Activated CD8-positive, alpha-beta T cell treated with anti-CD3 and anti-CD28 coated beads for 36 hours (primary cell): ENCODE measurements at places on chromosomes 3 and 15. TPM values are rescaled to one million over a fixed set of nuclear protein-coding genes. Genes with fewer than 3 reads are reported as not detected.

STRA6 gene
- 0.72 TPM for total RNA-seq

DNA sequence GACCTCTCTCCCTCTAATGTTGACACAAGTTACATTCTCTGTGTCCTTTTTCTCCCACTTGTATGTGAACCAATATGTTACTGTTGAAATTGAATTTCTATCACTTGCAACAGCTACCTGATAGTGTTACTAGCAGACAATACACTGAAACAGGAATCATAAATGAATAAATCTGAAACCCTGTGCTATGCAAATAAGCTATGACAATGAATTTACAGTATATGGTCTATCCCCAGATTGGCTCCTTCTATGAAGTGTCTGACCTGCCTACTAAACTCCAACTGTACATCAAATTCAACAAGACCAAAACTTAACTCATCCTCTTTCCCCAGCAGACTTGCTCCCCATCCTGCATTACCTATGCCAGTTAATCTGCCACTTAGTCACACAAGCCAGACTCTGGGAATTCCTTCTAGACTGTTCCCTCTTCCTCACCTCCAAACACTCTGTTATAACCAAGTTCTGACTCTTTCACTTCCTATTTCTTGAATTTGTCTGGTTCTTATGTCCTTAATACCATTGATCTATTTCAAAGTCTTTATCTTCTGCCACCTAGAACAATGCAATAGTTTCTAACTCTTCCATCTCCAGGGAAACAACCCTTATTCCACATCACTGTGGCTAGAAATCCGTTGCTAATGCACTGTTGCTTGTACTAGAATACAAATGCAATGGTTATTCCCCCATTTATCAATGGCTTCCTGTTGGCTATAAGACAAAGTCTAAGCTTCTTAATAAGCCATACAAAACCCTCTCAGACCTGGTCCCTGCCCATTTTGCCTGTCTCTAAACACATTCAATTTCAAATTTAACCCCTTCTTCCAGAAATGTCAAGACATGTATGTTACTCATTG, 13.4 kb upstream of the ZNF639 start:
- no peaks in the 10 kb centered on the region for H3K4me1 ChIP-seq
- no peaks in the 10 kb centered on the region for H3K36me3 ChIP-seq
- no peak overlapping the region for H3K27ac ChIP-seq
- DNase-seq = no peak

AGBL1 gene
- total RNA-seq = not detected

GRCh38 chr15:25710184-25710583, 152.9 kb downstream of the ATP10A start:
- no peaks in the 10 kb centered on the region for H3K4me1 ChIP-seq
- no peak overlapping the region for H3K4me3 ChIP-seq
- peak; percentile 61 for DNase-seq
- no peak overlapping the region for H3K27ac ChIP-seq

DNA sequence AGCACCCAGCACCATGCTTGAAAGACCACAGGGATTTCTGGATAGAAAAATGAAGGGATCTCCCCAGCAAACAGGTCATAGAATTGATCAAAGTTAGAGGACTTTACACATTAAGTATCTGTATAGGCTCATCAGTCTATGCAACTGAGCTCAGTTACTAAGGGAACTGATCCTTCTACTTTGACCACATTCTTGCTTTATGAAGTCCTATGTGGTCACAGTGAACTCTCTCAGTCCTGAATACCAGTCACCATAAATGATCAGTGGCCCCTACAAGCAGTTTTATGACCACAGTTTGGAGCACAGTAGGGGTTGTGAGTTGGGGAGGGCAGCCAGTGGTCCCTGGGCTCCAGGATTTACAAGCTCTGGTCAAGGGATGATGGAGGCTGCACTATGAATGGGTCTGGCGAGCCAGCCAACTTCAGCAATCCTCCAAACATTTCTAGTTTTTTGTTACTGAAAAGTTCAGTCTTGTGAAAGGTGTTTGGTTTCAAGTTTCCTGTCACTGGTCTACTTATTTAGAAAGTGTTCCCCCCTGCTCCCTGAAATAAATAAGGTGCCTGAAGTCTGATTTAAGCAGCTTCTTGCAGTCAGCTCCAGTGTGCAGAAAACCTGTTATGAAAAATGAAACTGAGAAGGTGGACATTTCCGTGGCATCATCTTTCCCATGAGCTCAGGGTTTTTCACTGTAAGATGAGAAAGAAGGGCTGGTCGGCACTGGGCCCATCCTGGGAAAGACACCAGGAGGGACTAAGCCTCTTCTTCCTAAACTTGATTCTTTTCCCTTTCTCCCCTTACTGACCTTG, 75.5 kb downstream of the DAPK2 start:
- H3K27me3 ChIP-seq = no peaks in the 10 kb centered on the region
- H3K4me1 ChIP-seq = peaks cover 41% of the 10 kb centered on the region
- H3K36me3 ChIP-seq = no peaks in the 10 kb centered on the region
- H3K27ac ChIP-seq = peak overlapping the region; percentile 89
- peak overlapping the region; percentile 11 for H3K4me3 ChIP-seq

PLA2G4E gene
- not detected for total RNA-seq

DNA sequence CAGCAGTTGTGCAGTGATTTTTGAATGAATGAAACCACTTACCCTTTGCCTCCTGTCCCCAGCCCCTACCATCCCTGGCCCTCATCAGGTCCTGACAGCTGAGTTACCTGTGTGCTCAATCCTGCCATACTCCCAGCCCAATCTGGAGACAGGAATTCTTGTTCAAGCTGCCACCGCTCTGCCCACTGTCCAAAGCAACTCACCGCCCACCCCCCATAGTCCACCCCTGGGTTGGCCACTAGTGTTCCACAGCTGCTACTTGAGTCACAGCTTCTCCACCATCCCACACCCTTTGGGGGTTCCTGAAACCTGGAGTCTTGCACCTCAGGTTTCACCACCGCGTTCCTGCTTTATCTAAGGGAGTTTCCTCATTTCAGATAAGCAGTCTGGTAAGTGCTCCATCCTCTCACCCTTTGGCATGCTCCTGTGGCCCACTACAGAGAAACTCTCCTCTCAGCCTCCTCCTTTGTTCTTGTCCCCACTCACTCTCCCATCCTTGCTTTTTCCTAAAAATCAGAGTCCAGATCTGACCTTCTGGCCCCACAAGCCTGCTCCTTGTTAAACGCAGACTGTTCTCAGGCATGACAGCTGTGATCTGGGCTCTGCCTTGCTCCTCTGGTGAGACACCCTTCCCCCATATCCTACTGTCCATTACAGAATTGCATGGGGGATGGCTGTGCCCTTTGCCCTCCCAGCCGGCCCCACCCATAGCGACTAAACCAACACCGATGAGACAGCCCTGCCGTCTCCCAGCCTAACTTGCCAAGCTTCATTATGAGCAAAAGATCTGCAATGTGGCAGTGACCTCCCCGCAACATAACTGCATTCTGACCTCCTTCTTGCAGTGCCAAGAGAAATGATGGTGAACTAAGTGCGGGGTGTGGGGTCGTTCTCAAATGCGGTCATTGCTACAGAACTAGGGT, 50.0 kb downstream of the CYP19A1 start:
- no peak overlapping the region for H3K4me3 ChIP-seq
- peaks cover 4% of the 10 kb centered on the region for H3K27me3 ChIP-seq
- H3K27ac ChIP-seq = no peak overlapping the region
- H3K36me3 ChIP-seq = no peaks in the 10 kb centered on the region
- DNase-seq = no peak
- H3K4me1 ChIP-seq = no peaks in the 10 kb centered on the region

DNA sequence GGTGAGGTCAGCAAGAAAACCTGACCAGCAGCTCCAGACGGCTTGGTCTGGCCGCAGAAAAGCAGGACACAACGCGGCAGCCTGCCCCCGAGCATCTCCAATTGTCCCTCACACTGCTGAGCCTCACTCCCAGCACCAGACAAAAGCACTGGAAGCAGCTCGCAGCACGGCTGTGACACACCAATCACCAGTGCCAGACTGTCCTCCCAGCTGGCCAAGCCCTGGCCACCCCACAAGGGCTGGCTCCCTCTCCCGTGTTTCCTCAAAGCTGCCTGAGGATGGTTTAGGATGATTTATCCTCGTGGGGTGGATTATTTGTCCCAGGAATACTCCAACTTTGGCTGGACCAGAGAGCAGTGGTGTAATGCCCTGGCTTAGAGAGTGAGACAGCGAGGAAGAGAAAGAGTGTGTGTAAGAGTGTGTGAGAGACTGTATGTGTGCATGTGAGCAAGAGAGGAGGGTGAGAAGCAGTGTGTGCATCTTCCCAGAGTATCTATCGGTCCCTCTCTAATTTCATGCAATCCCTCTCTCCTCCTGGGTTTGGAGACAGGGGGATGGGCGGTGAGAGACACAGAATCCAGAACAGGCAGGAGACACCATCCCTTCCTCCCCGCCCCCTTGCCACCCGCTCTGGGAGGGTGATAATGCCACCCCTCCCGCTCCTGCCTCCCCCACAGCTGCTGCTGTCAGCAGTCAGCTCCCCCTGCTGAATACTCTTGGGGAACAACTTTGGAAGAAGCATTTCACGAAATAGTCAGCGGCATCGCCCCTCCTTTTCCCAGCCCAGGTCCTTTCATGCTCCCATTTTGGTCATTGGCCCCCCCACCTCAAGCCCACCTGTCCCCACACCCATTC, 34.2 kb downstream of the SEMA5B start:
- H3K4me3 ChIP-seq = no peak overlapping the region
- peaks cover 9% of the 10 kb centered on the region for H3K27me3 ChIP-seq
- DNase-seq = no peak
- H3K4me1 ChIP-seq = no peaks in the 10 kb centered on the region
- no peak overlapping the region for H3K27ac ChIP-seq

DNA sequence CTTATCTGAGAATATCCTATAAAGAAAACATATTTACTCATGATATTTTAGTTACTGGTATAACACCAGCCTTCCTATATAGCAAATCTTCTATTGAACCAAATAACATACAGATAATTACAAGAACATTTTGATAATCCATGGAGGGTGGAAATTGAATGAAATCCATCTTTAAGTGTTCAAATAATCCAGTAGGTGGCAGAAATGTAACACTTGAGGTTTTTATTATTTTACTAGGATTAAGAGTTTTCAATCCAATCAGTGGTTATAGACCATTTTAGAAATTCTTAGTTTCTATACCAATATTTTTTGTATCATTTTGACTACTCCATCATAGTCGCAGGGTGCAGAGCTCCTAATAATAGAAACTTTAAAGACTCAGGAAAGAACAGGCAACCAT, 101.9 kb upstream of the KCNH8 start:
- H3K27me3 ChIP-seq = no peaks in the 10 kb centered on the region
- DNase-seq = no peak
- no peaks in the 10 kb centered on the region for H3K4me1 ChIP-seq
- H3K27ac ChIP-seq = no peak overlapping the region
- H3K4me3 ChIP-seq = no peak overlapping the region
- no peaks in the 10 kb centered on the region for H3K36me3 ChIP-seq

DNA sequence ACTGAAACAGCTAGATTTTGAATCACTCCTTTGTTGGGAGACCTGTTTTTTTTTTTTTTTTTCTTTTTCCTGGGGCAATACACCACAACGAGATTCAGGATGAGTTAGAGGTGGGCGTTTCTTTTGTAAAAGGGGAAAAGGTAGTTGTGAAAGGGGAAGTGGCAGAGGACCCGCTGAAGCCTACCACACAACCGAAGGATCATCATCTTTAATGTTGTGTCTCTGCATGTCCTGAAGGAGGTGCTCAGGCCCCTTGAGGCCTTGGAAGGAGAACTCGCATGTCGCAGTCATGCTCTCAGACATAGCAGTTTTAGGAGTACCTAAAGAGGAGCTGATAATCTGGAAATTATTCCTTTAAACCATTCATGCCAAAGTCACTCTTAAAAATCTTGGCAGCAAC, 137.9 kb upstream of the LRIG1 start:
- no peak overlapping the region for H3K27ac ChIP-seq
- no peak overlapping the region for H3K4me3 ChIP-seq
- H3K4me1 ChIP-seq = peaks cover 5% of the 10 kb centered on the region
- no peak for DNase-seq
- no peaks in the 10 kb centered on the region for H3K36me3 ChIP-seq

GABRR3 gene
- not detected for total RNA-seq

DNA sequence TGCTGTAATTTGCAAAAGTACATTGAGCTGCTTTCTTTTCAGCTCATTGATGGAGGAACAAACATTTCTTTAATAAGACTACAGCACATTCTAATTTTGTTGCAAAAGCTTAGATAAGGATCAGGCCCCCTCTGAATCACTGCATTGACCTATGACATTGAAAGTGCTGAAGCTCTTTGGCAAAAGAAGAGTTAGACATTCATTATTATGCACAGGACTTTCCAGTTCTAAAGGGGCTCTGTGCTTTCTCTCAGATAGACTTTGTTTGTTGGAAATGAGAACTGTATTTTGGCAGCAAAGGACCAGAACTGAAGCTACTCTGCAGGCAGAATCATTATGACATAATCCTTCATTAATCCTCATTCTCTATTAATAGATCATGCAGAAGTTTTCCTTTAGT, 252.9 kb upstream of the SOX2 start:
- no peaks in the 10 kb centered on the region for H3K27me3 ChIP-seq
- H3K27ac ChIP-seq = no peak overlapping the region
- H3K36me3 ChIP-seq = no peaks in the 10 kb centered on the region
- H3K4me1 ChIP-seq = no peaks in the 10 kb centered on the region

DNA sequence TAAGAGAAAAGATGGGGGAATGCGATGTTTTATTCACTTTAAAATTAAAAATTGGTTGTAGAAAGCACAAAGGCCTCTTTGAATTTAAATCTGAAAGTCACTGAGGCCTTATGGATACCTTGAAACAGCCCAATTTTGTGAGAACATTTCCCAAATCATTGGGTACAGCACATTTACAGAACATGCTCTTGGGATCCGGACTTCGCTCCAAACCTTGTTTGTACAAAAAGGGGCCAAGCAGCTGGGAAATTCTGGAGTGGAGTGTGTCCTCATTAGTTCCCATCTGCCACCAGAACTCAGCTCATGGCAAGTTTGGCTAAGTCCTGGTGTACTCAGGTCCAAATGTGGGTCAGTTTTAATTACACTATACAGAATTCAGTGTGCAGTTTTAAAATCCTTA, 254.2 kb downstream of the ZBTB20 start:
- H3K4me1 ChIP-seq = no peaks in the 10 kb centered on the region
- no peak overlapping the region for H3K4me3 ChIP-seq
- DNase-seq = no peak
- H3K27me3 ChIP-seq = no peaks in the 10 kb centered on the region

GRCh38 chr15:78093242-78094020, 1.1 kb downstream of the SH2D7 start:
- peak; percentile 2 for DNase-seq
- H3K4me1 ChIP-seq = peaks cover 4% of the 10 kb centered on the region
- no peak overlapping the region for H3K27ac ChIP-seq
- H3K4me3 ChIP-seq = no peak overlapping the region
- H3K27me3 ChIP-seq = no peaks in the 10 kb centered on the region

GRCh38 chr3:138768125-138768524, 66.6 kb downstream of the PIK3CB start:
- no peak overlapping the region for H3K4me3 ChIP-seq
- DNase-seq = peak; percentile 24
- H3K27me3 ChIP-seq = no peaks in the 10 kb centered on the region

DNA sequence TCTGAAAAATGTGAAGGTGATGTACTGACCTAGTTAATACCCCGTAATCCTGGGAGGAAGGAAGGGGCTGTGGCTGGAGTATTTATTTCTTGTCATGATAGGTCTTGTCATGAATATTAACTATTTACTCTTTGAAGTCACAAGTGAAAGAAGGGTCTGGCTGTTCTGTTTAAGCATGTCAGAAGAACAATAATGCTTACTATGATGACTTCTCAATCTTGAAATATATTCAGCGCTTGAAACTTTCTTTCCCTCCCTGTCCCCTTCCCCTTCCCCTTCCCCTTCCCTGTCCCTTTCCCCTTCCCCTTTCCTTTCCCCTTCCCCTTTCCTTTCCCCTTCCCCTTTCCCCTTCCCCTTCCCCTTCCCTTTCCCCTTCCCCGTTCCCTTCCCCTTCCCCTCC, 153.9 kb downstream of the PPM1L start:
- peaks cover 2% of the 10 kb centered on the region for H3K36me3 ChIP-seq
- H3K4me1 ChIP-seq = no peaks in the 10 kb centered on the region

ZNF774 gene
- 1.2 TPM for total RNA-seq
